Activated T-cell treated with anti-CD3 and anti-CD28 coated beads for 1 hour (primary cell): ENCODE measurements at places on chromosomes 3 and 15.

- no peak for DNase-seq
Measured at GRCh38 chr3:6351752-6352151, 509.2 kb upstream of the GRM7 start.

- DNase-seq = no peak
Measured at GRCh38 chr3:37640636-37641375, 220.9 kb upstream of the CTDSPL start.

DNA sequence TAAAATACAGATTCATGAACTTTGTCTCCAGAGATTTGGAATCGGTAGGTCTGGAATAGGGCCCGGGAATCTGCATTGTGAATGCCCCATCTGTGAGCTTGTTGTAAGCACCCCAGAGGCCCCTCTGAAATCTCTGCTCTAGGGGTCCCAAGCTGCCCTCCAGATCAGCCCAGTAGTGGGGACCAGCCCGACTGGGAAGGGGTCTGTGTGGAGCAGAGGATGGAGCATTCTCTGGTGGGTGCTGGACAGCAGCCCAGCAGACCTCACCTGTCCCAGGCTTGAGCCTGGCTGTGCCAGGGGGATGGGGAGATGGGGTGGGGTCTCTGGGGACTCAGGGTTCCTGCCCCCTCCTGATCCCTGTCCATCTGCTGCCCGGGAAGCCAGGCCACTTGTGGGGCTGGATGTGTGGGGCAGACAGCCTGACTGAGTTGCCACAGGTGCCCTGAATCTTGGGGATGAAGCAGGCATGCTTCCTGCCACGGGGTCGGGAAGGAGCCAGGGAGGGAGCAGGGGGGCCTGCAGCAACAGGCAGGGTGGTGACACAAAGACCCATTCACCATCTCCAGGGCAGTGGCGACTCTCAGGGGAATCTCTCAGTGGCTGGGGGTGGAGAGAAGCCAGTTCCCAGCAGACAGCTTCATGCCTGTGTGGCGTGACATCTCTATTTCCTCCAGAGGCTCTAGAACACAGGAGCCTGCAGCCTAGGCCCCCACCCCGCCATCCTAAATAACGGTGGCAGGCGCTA is 99.3 kb downstream of the WNT7A start:
- no peak for DNase-seq

GRCh38 chr3:89107461-89108290 is at the start of gene EPHA3:
Gene EPHA3, plus strand, starts transcription at chr3:89107621. Its CDS starts 128 bp downstream, at chr3:89107749.
- no peak for DNase-seq

- no peak for DNase-seq
Measured at GRCh38 chr3:58383476-58383875, 50.2 kb downstream of the PDHB start.

- DNase-seq = no peak
Measured at GRCh38 chr15:91516866-91517265, 336.6 kb upstream of the SLCO3A1 start.

- no peak for DNase-seq
Measured at GRCh38 chr15:50544368-50544767, 2.1 kb downstream of the USP50 start.

- no peak for DNase-seq
Measured at GRCh38 chr3:108202834-108203233, 19.4 kb downstream of the IFT57 start.

DNA sequence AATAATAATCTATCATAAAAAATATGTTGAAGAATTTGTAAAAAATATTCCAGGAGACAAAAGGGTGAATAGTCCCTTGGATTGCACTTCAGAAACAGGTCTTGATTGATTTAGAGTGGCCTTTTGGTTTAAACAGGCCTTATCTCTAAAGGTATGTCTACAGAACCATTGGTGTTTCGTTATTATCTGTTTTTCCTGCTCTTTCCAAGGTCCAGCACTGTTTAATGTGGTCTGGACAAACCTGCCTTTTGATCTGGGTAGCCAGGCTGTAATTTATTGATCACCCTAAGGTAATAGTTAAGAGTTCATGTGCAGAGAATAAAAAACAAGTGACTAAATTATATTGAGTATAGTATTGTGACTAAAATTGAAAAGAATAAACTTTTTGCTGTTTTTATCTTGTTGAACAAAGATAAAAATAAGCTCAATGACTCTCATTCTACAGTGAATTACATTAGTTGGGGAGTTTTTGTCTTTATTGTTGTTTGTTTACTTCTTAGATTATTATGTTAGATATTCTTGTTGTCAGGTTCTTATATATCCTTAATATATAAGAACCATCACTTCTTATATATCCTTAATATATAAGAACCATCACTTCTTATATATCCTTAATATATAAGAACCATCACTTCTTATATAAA is 25.1 kb downstream of the SLC2A2 start:
- no peak for DNase-seq

GRCh38 chr3:101256511-101256910 is 63.9 kb downstream of the IMPG2 start:
- no peak for DNase-seq

GRCh38 chr15:77285057-77285997 is 134.6 kb downstream of the PEAK1 start:
- no peak for DNase-seq

- no peak for DNase-seq
Measured at GRCh38 chr15:42159381-42160015, 3.1 kb upstream of the PLA2G4F start.

GRCh38 chr3:186825872-186826409 is 16.6 kb upstream of the ADIPOQ start:
- DNase-seq = no peak

DNA sequence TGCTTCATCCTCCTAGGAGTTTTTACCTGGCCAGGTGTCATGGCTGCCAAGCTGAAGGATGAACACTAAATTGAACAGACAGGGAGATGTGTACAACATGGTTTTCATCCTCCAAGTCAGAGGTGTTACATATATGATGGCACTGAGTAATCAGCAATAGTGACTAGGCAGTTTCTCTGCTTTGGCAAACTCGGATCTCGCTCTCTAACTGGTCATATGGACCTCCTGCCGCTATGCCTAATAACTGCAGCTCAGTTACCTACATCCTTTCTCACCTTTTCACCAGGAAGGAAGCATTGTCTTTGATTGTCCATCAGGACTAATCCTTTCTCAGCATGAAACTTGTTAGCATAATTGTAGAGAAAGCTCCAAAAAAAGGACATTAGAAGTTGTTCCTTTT is 175.9 kb upstream of the PLSCR5 start:
- DNase-seq = no peak

DNA sequence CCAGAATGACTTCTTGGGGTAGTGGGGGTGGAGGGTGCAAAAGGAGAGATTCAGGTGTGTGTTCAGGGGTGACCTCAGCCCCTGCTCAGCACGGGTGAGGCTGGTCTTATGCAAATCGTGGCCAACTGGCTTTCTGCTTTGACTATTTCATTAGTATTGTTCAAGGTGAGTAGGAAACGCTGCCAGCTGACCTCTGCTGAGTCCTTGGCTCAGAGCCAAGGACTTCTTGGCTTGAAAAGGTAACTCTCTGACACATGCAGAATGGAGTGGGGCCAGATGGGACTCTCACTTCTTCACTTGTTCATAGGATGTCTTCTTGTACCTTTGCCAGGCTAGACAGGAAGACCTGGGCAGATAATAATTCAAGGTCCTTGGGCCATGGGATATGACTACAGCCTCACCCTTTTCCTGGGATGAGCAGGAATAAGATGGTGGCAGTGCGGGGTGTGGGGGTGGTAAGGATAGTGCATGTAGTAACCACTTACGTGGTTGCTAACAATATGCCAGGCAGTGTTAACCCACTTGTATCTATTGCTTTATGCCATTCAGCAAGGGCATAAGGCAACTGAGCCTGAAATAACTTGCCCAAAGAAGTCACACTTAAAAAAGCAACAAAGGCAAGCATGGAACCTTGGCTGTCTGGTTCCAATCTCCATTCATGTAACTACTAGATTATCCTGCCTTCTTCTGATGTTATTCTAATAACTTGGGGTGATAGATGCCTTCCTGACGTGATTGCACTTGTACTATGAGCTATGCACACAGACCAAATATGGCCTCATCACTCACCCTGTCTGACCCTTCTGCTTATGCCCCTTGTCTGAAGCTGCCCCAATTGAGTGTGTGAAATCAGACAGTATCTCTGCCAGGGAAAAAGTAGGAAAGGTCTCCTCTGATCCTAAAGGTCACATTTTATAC is 193.1 kb downstream of the NR1D2 start:
- DNase-seq = no peak

GRCh38 chr3:71875461-71875947 is 90.6 kb upstream of the PROK2 start:
- peak; percentile 68 for DNase-seq

DNA sequence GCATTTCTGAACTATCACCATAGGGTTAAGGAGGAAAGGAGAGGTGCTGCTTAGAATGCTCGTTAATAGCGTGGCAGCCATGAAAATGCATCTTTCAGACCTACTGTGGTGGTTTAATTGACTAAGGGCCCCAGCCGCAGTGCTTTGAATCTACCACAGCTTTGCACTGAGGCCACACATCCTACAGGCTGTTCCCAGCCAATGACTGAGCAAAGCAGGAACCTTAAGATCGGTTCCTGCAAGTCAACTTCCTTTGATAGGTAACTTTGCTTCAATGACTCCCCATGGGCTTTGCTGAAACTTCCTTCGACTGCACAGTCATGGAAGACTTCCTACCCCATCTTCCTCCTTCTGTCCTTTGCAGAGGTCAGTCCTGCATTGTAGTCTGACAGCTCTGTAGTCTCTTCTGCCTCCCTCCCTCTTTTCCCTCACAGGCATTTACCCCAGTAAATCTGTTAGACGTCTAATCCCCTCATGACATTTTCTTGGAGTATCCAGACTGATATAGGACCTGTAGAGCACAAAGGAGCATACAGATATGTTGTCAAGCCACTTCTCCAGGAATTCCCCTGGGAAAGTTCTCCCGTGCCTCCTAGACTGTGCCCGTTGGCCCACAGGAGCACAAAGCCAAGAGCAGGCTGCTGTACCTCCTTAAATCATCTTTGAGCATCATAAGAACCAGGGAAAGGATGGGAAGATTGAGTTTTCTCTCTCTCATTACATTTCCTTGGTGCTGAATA is 2.6 kb upstream of the BCL2A1 start:
- no peak for DNase-seq

GRCh38 chr3:192005989-192006388 is 545.0 kb downstream of the PYDC2 start:
- no peak for DNase-seq

DNA sequence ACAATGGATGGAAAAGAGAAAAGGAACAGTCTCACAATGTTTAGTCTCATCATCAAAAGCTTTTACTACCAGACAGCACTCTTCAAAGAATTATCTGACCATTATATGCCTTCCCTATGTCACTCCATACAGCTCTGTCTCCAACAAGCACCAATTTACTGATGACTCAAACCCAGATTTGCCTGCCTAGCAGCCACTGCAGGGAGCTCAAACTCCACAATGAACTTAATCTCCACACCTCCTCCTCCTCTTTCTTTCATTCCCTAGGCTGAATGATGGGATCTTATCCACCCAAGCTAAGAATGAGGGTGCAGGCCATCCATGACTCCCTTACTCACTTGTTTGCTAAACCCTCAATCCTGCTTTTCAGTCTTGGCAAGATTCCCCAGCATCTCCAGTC is 45.5 kb downstream of the NBEAL2 start:
- DNase-seq = no peak

DNA sequence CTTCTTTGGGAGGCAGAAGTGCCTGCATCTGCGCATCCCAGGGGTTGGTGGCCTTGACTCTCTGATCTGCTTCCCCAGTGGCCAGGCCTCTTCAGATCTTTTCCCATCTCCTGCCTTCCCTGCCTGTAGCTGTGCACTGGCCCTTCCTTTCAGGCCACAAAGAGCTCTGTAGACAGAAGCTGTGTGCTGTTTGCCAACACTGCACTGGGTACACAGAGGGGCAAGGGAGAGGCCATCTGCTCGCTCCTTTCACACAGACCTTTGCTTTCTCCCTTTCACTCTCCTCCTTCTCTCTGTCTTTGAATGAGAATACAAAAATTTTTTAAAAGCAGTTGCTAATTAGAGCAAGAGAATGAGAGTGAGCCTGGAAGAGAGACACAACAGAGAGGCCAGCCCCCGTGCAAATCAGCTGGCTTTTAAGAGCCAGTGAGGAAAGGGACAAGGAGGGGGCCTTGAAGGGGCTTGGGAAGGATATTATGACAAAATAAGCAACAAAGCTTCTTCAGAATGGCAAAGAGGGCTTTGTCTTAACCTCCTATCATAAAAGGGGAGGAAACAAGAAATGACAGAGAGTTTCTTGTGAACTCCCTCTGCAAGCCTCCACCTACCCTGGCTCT is 170.9 kb downstream of the EPHB1 start:
- DNase-seq = no peak

GRCh38 chr3:23646184-23646920 is 159.4 kb upstream of the UBE2E1 start:
- no peak for DNase-seq
